T-helper 1 cell (primary cell): ENCODE measurements at places on chromosomes 2 and 18.
A peak's percentile ranks its signal among the peaks of the same experiment; 100 is the strongest.

DNA sequence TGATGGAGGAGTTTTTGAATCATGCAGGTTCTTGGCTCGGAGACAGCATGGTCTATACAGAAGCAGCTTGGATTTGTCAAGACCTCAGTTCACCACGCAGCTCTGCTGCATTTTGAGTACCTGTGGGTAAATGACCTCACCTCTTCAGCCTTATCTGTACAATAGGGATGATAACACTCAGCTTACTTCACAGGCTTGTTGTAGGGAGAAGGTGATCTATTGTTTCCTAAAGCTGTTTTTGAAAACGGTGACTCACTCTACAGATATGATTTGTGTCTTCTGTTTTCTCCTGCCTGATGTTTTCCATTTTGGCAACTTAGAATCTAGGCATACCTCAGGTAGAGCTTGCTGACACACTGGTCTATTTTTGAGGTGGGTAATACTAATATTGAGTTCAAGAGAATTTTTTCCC lies 80.3 kb downstream of the FMNL2 start:
- DNase-seq, result no peak

DNA sequence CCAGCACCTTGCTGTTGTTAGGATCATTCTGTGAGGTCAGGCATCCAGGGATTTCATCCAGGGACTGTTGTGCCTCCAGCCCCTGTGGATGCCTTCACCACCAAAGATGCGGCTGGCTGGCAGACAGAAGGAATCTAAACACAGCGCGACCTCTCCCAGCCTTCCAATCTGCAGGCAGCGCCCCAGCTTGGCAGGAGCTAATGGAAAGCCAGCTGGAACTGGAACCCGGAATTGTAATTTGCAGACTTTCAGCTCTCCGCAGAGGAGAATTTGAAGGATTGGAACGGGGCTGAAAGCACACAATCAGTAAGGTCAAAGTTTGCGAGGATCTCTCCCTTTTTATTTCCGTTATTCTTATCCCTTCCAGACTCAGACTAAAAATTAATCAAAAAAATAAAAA lies 127.8 kb downstream of the TRIB2 start:
- no peak for DNase-seq

- no peak for DNase-seq
These were observed 225.1 kb upstream of the LRRTM1 start for GRCh38 chr2:80529466-80530165.

DNA sequence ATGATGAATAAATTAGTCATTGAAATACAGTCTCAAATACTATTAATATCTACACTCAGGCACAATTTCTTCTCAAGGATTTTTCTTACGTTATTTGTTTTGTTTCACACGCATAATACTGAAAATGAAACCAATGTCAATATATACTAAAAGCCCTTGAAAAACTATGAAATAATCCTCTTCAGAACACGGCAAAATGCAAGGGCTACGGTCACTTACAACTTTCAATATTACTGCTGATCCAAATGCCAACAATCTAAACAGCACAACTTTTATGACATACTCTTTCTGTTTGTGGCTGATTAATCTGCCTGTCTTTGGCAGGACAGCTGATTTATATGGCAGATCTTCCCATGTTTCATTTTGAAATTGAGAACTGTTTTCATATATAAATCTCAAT lies 68.3 kb downstream of the LRPPRC start:
- DNase-seq, result no peak

DNA sequence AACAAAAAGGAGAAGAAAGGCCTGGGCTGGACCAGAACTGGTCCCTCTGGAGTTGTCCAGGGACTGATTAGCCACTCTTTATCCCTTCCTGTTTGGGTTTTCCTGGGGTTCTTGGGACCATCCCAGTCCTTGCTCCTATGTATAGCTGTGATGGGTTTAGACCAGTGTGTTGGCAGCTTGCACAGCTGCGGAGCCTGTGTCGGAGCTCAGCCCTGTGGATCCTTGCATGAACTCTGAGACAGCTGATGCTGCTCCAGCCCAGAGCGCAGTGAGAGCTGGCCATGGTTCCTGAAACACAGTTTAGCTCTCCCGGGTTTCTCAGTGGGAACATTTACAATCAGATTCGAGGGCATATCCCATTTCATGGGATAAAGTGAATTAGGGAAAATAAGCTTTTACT lies 16.9 kb downstream of the IMPA2 start:
- no peak for DNase-seq

DNA sequence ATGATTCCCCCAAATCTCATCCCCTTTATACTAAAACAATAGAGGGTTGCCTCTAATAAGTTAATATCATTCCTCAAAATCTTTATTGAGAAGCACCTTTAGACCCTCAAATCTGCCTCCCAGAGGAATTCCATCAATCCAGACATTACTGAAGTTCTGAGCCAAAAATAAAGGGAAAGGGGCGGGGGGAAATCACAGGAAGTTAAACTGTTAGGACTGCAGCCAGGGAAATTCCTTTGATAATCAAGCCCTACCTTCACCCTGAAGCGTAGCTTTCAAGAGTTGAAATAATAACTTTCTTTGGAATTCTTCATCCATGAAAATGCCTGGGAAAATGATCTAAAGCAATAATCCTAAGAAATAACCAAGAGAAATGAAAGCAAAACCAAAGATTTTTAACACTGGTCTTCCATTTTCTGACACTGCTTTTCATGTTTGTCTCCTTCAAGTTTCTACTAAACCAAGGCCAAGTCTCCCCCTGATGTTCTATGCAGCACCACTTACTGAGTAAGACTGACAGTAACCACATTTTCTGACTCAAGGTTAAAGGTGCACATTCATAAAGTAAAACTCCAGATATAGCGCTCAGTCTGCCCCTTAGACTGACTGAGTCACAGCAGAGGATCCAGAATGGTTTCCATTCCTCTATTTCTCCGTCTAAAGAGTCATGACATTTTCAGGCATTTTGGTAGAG lies 78.2 kb downstream of the TCF4 start:
- DNase-seq, result no peak

DNA sequence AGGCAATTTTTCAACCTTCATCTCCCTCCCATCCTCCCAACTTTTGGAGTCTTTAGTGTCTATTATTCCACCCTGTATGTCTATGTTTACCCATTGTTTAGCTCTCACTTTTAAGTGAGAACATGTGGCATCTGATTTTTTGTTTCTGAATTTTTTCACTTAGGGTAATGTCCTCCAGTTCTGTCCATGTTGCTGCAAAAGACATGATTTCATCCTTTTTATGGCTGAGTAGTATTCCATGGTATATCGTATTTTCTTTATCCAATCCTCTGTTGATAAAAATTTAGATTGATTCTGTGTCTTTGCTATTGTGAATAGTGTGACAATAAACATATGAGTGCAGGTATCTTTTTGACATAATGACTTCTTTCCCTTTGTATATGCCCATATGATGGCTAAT lies 48.2 kb downstream of the G6PC2 start:
- no peak for DNase-seq

DNA sequence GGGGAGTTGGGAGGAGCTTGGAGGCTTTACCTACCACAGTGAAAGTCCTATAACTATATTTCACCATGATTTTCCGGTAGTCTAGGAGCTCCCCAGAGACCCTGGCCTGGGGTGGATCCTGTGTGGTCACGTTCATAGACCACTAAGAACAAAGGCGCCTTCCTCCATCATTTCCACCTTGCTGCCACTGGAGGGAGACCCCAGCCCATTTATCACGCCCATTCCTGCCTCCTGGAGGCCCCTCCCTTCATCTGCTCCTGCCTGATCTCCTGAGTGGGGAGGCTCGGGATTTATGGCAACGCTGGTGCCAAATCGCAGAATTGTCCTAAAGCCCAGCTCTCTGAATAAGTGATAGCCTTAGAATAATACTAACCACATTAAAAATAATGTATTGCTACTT lies 507.6 kb upstream of the SPHKAP start:
- no peak for DNase-seq

DNA sequence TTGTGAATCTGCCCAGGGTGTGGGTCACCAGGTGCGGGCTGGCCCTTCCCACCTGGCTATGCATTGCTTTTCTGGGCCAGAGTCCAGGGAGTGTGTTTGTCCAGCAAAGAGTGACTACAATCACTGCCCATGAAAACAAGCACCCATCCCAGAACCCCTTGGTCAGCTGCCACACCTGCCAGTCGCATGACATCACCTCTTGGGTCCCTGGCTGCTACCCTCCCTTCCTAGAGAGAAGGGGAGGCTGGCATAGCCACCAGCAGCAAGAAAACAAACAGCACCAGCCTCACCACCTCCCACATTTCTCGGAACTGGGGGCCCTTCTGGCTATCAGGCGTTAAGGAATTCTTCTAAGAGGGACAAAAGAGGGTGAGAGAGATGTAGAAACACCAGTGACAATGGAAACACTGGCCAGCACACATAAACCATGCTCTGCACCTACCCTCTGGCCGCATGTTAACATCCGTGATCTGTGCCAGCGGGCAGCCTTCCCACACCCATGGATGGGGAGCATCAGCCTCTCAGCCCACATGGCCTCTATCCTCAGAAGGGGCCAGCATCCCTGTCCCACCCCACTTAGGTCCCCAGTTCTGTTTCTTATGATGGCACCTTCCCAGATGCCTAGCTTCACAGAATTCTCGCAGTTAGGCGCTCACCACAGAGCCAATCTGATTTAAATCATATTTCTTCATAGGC lies 109.7 kb upstream of the GLI2 start:
- no peak for DNase-seq

GRCh38 chr2:6301426-6301825 lies 564.3 kb downstream of the CMPK2 start:
- DNase-seq, result no peak

DNA sequence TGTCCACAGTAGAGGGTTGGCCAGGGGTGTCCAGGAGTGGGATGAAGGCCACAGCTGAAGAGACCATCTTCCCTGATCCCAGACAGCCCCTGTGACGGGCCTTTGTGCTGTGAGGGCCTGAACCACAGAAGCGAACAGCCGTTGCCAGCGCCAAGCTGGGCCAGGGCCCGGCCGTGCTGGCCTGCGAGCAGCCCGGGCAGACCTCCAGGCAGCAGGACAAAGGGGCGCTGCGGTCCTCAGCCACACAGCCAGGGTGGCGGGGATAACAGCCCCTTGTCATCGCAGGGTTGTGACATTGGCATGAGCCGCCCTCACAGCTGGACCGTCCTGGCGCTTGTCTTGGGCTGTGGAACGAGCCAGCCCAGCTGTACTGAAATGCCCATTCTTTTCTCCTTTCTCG lies 161.1 kb downstream of the FAM210A start:
- no peak for DNase-seq

DNA sequence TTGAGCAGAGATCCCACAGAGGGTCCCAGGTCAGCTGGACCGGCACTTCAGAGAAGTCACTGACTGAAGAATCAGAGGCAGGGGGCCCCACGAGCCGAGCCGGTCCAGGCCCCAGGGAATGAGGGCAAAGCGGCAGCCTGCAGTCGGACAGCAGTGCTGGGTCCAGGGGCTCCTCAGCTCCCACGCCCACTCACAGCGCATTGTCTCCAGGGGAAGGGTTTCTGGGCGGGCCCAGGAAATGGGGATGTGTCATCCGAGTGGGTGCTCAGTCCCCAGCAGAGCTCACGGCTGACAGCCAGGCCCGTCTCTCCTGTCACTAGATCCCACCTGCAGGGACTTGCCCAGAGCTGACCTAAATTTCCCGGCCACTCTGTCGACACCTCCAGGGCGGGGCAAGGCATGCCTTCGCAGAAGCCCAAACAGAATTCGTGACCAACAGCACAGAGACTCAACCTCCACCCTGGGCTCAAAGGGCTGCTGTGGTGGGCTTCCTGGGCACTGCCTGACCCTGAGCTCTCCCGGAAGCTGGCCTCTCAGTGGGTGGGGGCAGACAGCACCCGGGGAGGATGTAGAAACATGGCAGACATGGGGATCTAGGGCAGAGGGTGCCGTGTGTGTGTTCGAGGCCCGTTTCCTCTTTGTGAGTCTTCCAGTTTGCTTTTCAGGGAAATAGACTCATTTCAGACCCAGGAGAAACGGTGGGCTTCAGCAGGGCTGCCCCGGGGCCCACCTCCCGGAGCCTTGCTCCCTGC lies 42.1 kb upstream of the TAF1B start:
- peak; percentile 55 for DNase-seq

DNA sequence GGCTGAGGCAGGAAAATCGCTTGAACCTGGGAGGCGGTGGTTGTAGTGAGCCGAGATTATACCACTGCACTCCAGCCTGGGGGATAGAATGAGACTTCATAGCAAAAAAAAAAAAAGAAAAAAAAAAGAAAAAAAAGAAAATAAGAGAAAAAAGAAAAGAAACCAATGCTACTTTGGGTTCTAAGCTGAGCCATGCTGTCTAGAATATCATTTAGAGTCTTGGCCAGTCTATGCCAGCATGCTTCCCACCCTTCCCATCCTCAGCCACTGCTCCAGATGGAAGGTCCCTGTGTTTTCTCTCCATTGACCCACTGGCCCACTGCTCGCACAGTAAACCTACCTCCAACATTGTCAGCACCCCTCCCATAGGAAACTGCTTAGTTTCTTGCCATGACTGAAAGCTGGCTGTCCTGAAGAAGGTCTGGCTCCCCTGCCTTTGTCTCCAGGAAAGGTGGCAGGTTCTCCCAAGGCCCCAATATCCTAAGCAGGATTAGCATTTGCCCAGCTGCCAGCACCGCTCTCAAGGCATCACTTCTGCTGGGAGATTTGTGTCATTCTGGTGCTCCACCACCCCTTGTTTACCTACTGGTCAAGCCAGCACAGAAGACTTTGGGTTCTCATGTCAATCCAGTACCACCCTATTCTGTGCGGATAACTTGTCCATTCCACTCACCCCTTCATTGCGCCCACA lies 47.3 kb upstream of the PAPOLG start:
- no peak for DNase-seq

DNA sequence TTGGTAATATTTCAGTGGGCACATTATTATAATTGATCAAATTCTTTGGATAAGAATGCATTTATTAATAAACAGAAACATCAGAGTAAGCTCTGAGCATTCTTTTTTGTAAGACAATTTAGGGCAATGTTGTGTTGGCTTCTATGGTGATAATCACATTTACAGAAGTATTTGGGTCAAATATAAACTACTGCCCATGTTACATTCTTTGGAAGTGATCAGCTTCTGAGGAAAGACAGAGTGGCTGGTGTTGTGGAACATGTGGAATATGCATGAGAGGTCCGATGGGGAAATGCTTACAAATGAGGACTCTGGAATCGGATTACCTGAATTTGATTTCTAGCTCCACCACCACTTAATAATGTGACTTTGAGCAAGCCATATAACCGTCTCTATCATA lies 19.4 kb downstream of the SERPINB13 start:
- DNase-seq, result no peak

GRCh38 chr2:135055182-135055786 lies 3.2 kb downstream of the RAB3GAP1 start:
- no peak for DNase-seq

DNA sequence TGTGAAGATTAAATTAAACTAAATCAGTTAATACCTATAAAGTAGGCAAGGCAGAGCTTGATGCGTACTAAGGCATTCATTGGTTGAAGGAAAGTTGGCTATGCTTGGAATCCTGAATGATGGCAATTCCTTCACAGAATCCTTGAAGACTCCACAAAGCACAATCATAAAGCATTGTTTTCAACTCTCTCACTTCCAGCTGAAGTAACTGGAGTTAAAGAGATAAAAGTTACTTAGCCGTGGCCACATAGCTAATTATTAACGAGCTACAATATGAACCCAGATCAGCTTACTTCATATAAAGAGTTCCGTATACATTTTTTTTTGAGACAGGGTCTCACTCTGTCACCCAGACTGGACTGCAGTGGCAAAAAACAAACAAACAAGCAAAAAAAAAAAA lies 483.9 kb upstream of the DDX18 start:
- DNase-seq, result no peak
